ENCODE measurements at places on chromosomes 7 and 10. TPM values are rescaled to one million over a fixed set of nuclear protein-coding genes. Genes with fewer than 3 reads are reported as not detected.

DNA sequence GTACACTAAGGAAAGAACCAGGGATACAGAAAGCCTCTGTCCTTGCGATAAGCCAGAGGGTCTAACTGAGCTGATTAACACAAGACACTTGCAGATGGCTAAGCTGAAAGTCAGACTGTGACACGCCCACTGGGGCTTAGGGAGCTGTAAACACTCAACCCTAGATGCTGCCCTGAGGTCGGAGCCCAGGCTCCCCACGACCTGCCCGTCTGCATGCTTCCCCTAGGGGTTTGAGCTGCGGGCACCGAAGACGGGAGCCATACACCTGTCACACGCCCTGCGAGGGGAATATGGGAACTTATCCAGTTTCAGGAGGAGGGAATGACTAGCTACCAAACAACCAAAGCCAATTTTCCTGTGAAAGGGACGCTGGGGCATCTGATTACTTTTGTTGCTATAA lies 96.0 kb downstream of the HTR5A start:
- DNase-seq, result no peak

- DNase-seq, result no peak
Measured at GRCh38 chr7:51140199-51141164, 176.1 kb downstream of the COBL start.

DNA sequence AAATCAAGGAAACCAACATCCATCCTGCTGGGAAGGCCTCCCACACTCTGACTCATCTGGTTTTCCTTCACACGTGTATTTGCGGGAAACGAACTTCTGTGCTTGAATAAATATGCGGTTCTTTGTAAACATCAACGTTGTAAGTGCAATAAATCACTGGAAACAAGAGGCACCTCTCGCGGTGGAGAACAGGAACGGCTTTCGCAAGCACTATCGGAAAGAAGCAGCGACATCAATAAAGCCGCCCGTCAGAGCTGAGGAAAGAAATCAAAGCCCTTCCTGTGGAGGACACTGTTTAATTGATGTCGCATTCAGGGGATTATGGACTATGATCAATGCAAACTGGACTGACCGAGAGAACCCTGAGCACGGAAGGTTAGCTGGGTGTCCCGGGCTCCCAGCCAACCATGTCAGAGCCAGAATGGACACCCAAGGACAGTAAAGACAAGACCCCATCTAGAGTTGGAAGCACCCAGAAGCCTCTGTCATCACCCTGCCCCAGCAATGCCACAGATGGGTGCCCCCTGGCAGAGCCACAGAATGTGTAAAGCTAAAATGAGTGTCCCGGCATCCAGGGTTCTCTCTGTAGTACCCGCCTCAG lies 37.6 kb downstream of the OAT start:
- DNase-seq, result no peak

DNA sequence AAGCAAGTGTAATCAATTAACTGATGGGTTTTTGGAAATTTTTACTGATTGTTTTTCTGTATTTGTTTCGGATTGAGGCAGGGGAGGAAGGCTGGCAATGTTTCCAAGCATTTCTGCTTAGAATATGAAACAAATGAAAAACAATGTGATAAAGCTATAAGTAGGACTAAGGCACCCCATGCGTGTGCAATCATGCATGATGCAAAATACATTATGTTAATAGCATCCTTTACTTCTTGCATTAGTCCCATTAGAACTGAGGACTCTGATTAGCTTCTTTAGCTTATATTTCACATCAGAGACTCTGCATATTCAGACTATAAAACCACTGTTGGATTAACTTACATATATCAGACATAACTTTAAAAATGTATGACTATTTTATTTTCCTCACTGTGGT lies 48.7 kb upstream of the AGMO start:
- DNase-seq, result no peak

DNA sequence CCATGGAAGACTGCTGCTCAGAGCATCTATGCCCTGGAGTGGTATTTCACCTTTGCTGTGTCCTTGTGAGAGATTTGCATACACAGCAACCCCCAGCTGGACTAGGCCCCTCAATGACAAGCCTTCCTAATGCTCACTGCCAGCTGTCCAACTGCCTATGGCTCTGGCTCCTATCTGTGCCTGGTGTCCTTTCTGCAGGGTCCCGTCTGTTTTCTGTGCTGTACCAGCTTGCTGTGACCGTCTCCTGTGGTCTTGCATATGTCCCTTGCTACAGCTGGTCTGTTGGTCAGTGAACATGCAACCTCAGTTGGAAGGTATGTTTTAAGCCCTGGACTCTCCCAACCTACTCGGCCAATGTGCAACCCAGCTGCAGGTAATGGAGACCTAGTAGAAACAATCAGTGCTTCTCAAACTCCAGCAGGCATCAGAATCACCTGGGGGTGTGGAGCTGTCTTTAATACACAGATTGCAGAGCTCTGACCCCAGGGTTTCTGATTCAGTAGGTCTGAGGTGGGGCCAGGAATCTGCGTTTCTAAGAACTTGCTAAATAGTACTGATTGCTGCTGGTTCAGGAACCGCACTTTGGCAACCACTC lies 306.4 kb upstream of the ZNF32 start:
- no peak for DNase-seq

GRCh38 chr10:88038268-88038667 lies 174.8 kb downstream of the PTEN start:
- no peak for DNase-seq

GRCh38 chr10:118027397-118027796 lies 19.3 kb downstream of the RAB11FIP2 start:
- DNase-seq, result peak; percentile 32

- no peak for DNase-seq
Measured at GRCh38 chr7:127021019-127021738, 231.6 kb downstream of the GRM8 start.

The PNLIPRP1 gene
- not detected for polyA plus RNA-seq

The DDC gene
- polyA plus RNA-seq, result not detected

The OGDHL gene
- 0.53 TPM for polyA plus RNA-seq

The MARVELD1 gene
- 84.8 TPM for polyA plus RNA-seq

All from mammary epithelial cell (primary cell).